Urinary bladder (tissue), 4 donors: ENCODE measurements at places on chromosomes 2 and 18.

DNA sequence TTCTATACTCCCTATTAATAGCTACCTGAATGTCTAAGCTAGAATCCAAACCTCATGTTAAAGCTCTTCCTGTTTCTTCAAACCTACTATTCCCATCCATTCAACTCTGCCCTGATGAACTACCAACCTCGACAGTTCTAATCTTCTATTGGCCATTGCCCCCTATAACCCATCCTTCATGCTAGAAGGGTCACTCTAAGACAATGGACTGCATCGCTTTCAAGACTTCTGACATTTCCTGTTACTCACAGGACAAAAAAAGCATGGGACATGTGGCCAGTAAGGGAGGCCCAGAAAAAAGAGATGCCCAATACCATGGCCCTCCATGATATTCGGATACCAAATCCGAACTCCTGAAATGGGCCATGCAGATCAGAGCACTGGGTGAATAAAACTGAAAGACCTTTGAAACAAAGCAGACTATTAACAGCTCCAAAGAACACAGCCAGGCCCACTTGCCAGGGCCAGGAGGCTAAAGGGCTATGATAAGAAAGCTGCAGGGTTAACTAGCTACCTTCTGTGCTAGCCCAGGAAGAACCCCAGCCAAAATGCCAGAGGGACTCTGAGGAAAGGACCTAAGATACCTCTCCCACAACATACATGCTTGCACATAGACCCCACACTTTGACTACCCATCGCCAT lies 4.5 kb downstream of the B4GALT6 start:
- no peak for DNase-seq

- DNase-seq, result no peak
Measured at GRCh38 chr2:54787755-54788366, 64.4 kb downstream of the EML6 start.

GRCh38 chr2:225041851-225042799 lies at the start of gene DOCK10:
DOCK10 (minus strand) TSS chr2:225042468; CDS start chr2:225042374, 94 bp downstream.
- DNase-seq, result no peak

DNA sequence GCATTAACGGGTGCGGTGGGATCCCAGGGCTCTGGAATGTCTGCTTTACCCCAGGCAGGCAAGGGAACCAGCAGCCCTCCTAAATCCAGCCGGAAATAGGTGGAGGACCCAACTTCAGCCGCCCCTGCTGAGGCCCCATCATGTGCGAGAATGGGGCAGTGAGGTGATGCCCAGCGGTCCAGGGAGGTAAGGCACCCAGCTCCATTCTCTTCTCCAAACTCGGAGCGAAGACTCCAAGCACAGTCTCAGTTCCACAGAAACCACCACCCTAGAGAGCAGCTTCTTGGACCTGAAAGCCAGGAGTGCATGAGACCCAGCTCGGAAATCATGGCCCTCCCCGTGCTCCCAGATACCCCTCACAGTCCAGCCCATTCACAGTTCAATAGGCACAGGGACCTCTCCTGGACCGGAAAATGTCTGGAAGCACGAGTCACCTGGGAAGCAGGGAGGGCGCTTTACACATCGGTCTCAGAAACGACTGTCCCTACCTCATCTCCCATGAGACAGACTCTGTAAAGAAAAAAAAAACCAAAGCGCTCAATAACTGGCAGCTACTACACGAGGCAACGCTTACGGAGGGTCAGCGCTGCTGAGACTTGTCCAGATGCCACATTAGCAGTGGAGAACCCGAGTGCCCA lies 2.0 kb downstream of the SDC1 start:
- DNase-seq, result no peak

DNA sequence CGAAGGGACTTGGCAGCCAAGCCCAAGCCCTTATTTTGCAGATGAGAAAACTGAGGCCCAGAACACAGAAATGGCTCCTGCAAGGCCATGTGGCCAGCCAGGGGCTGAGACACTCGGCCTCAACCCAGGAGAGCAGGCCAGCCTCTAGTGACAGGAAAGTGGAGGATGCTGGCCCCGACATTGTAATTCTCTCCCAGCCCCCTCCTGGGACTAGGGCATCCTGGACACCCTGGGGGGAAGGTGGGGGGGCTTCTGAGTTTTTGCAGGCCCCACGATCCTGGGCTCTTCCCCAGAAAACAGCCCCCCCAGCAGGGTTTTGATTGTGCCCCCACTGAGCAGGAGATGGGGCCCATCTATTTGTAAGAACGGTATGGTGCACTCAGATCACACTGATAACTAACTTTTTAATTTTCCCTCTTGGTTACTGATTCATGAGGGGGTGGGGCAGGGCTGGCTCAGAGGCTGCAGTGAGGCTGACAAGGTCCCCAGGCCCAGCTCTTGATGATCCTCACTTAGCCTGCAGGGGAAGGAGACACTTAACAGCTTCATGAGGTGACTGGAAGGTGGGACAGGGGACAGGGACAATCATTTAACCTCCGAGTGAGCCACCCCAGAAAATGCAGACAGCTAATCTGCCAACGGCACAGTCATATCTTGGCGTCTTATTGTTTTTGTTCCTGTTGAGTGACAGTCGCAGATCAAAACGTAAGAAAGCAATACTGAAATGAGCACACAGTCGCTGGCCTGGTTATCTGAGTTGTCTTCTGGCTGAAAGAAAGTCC lies 18.9 kb downstream of the SMAD7 start:
- DNase-seq, result no peak

DNA sequence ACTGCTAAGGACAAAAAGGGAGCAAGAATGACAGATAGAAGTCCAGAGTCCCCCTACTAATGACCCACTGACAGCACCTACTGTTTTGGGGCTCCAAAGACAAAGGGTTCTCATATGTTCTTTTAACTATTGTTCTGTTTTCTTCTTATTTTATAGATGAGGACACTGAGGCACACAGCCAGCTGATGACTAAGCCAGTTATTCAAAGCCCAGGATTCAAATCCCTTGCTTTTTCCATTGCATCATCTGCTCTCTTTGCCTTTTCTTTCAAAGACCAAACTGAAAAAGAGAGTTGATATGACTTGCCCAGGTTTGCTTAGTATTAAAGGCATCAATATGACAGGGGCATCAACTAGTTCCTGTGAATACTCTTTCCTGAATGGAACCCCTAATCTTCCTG lies 299.8 kb downstream of the LRATD1 start:
- no peak for DNase-seq

DNA sequence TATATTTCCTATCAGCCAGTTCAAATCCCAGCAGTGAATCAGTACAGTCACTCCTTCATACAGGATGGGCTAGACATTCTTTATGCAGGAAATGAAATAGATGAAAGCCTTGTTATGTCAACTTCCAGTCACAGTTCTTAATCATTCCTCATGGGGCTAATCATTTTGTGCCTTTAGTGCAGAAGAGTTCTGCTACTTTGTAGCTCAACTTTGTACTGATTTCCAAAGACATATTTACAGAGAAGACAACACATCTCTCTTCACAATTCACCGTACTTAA lies 593.9 kb upstream of the NETO1 start:
- DNase-seq, result no peak

- DNase-seq, result no peak
Measured at GRCh38 chr2:227462972-227463931, 8.7 kb upstream of the AGFG1 start.

- no peak for DNase-seq
Measured at GRCh38 chr2:209734805-209735204, 36.8 kb upstream of the UNC80 start.

DNA sequence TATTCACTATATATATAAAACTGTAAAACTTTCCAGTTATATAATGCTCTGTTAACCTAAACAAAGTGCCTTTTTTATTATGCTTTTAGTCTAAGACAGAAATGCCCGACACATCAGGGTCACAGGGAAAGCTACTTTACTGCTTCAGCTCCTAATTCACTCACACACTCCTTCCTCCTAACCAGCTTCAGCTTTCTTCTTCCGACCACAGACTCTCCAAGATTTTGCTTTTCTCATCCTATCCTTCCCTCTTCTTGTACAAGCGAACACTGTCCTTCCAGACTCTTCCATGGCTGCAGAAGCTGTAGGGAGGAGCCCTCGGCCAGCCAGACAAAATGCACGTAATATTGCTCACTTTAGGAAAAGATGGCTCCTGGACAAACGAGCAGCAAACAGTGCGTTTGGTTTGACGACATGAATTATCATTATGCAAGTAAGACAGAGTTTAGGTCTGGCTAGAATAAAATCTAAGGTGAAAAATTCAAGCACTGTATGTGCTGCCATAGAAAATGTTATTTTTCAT lies 47.5 kb upstream of the HNRNPA3 start:
- peak; percentile 57 for DNase-seq

GRCh38 chr2:222673883-222674282 lies 2.4 kb downstream of the MOGAT1 start:
- no peak for DNase-seq

- DNase-seq, result no peak
Measured at GRCh38 chr2:231907765-231908164, 18.4 kb downstream of the NPPC start.

- no peak for DNase-seq
Measured at GRCh38 chr2:128613351-128613750, 294.7 kb upstream of the HS6ST1 start.

- DNase-seq, result no peak
Measured at GRCh38 chr2:97646977-97647376, 1.1 kb downstream of the COX5B start.

- DNase-seq, result no peak
Measured at GRCh38 chr2:202376460-202377206, 506 bp downstream of the BMPR2 start.

GRCh38 chr18:48399303-48400075 lies 9.7 kb downstream of the ZBTB7C start:
- no peak for DNase-seq

- no peak for DNase-seq
Measured at GRCh38 chr2:123061534-123061933, 963.6 kb upstream of the CNTNAP5 start.

DNA sequence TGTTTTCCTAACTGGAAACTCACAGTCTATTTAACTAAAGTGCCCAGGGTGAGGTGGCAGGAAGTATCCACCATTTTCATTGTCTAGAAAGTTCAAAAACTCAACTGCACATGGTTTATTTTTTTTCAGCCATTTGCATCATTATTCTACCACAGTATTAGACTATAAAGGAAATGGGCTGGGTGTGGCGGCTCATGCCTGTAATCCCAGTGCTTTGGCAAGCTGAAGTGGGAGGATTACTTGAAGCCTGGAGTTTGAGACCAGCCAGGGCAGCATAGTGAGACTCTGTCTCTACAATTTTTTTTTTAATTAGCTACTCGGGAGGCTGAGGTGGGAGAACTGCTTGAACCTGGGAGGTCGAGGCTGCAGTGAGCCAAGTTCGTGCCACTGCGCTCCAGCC lies 213.8 kb downstream of the MYO3B start:
- no peak for DNase-seq

DNA sequence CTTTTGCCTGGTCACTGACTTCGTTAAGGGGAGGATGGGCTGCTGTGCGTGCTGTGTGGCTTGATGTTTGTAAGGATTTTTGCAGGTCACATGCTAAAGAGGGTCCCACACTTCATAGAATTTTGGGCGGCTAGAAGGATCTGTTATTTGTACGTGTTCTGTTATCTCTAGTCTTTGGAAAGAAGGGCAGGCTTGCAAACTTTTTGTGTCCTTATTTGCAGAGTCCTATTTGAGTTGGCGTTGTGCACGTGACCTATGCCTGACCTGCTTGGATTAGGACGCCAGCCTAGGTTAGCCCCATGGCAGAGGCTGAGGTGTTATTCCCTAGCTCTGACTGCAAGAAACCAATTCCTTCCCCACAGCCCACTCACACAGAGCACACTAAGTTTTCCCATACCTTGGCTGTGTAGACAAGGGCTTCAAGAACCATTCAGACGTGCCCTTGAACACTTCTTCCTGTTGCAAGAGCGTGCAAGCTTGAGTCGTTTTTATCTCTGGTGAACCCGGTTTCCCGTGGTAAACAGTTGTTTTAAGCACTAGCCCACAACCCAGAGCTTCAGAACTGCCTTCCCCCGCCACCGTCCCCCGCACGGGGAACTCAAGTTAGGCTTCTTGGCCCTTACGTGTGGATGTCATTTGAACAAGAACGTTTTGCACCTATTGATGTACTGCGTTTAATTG lies 94.6 kb downstream of the LDLRAD4 start:
- DNase-seq, result no peak

- peak; percentile 50 for DNase-seq
Measured at GRCh38 chr2:206823178-206823577, 57.8 kb downstream of the FASTKD2 start.

DNA sequence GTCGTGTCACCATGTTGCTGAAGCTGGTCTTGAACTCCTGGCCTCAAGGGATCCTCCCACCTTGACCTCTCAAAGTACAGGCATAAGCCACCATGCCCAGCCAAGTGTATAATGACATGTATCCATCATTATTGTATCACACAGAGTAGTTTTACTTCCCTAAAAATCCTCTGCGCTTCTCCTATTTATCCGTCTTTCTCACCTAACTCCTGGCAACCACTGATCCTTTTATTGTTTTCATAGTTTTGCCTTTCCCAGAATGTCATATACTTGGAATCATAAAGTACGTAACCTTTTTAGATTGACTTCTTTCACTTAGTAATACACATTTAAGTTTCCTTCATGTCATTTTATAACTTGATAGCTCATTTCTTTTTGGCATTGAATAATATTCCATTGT lies 51.0 kb downstream of the ZC3H15 start:
- DNase-seq, result no peak

- DNase-seq, result no peak
Measured at GRCh38 chr2:63488118-63488713, 100.1 kb downstream of the WDPCP start.
